ENCODE measurements at places on chromosomes 7 and 10.

- DNase-seq = no peak
These were observed 591.1 kb downstream of the SDK1 start for GRCh38 chr7:3892157-3892556.

GRCh38 chr10:52216852-52217251 is 97.2 kb upstream of the DKK1 start:
- DNase-seq = no peak

- no peak for DNase-seq
These were observed 250.5 kb downstream of the NSUN6 start for GRCh38 chr10:18400906-18401245.

GRCh38 chr7:17038160-17038782 is 156.5 kb upstream of the AGR3 start:
- no peak for DNase-seq

DNA sequence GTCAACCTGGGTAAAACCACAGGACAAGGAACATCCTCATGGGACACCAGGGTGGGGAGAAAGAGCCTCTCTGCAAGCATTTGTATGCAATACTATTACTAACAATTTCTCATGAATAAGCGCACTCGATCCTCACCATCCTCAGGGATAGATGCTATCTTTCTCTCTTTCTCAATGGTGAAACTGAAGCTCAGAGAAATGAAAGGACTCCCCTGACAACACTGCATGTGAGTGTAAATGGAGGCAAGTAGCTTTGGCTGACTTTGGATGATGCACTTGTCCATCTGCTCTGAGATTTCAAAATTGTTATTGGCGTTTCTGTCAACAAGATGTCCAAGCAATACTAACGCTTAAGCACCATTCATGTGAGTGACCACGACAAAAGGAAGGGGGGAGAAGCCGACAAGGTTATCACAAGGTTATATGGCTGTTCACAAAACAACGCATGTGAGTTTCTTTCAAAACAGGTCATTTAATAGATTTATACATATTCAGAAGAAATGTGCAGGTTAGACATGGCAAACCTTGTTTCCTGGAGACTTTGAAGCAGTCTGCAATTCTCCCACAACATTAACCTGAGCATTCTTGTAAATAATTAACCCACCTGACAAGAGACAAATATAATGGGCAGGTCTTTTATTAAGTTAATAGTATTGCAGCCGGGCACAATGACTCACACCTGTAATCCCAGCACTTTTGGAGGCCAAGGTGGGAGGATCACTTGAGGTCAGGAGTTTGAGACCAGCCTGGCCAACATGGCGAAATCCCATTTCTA is 54.0 kb downstream of the IFIT5 start:
- DNase-seq = no peak
